Activated CD4-positive, alpha-beta memory T cell treated with anti-CD3 and anti-CD28 coated beads, Interleukin-2, amount 10 ng/mL, durations not matched to agents 7 days and 5 days (primary cell): ENCODE measurements at places on chromosomes 7 and 10. TPM values are rescaled to one million over a fixed set of nuclear protein-coding genes. Genes with fewer than 3 reads are reported as not detected.
A peak's percentile ranks its signal among the peaks of the same experiment; 100 is the strongest.

DNA sequence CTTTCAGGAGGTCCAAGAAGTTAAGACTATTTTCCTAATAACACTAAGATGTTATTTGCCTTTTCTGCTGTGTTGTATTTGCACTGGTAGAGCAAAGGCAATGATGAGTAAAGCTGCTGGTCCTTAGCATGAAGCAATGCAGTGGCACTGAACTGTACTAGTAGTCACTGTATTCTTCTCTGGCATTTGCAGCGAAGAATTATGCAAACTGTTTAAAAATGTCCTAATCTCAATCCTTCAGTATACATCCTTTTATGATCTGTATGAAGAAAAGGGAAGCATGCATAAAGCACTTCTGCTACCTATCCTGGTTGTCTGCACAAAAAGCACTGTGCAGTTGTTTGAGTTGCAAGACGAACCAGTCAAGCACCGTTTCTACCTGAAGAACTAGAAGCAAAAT lies 20.4 kb downstream of the IGF2BP3 start:
- no peaks in the 10 kb centered on the region for H3K4me1 ChIP-seq
- H3K27ac ChIP-seq = no peak overlapping the region
- no peaks in the 10 kb centered on the region for H3K36me3 ChIP-seq
- H3K27me3 ChIP-seq = peaks cover 33% of the 10 kb centered on the region
- no peak for DNase-seq

GRCh38 chr7:73869011-73869798 lies 8.2 kb downstream of the TMEM270 start:
- DNase-seq = no peak
- H3K27me3 ChIP-seq = no peaks in the 10 kb centered on the region
- H3K4me1 ChIP-seq = no peaks in the 10 kb centered on the region
- H3K27ac ChIP-seq = no peak overlapping the region
- no peaks in the 10 kb centered on the region for H3K36me3 ChIP-seq

DNA sequence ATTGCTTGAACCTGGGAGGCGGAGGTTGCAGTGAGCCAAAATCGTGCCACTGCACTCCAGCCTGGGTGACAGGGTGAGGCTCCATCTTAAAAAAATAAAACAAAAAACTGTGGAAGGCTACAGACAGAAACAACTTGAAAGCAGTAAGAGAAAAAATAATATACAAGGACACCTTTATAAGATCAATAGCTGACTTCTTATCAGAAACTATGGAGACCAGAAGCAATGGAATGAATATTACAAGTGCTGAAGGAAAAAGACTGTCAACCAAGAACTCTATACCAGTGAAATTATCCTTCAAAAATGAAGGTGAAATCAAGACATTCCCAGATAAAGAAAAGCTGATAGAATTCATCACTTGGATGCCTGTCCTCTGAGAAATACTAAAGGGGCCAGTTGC lies 49.0 kb downstream of the RBAK start:
- no peak overlapping the region for H3K27ac ChIP-seq
- H3K36me3 ChIP-seq = peaks cover 4% of the 10 kb centered on the region
- H3K27me3 ChIP-seq = peaks cover under 1% of the 10 kb centered on the region
- H3K4me3 ChIP-seq = no peak overlapping the region

- H3K27ac ChIP-seq = no peak overlapping the region
- DNase-seq = no peak
- H3K4me3 ChIP-seq = no peak overlapping the region
- no peaks in the 10 kb centered on the region for H3K4me1 ChIP-seq
- no peaks in the 10 kb centered on the region for H3K36me3 ChIP-seq
Measured at GRCh38 chr10:34528320-34528719, 286.8 kb downstream of the PARD3 start.

The PGAM2 gene
- total RNA-seq = not detected

The ZNF853 gene
- 0.23 TPM for total RNA-seq

- H3K27ac ChIP-seq = no peak overlapping the region
- H3K27me3 ChIP-seq = peaks cover 13% of the 10 kb centered on the region
- H3K36me3 ChIP-seq = no peaks in the 10 kb centered on the region
- no peak overlapping the region for H3K4me3 ChIP-seq
- DNase-seq = no peak
- H3K4me1 ChIP-seq = no peaks in the 10 kb centered on the region
Measured at GRCh38 chr7:29077854-29078253, 68.5 kb downstream of the CPVL start.

DNA sequence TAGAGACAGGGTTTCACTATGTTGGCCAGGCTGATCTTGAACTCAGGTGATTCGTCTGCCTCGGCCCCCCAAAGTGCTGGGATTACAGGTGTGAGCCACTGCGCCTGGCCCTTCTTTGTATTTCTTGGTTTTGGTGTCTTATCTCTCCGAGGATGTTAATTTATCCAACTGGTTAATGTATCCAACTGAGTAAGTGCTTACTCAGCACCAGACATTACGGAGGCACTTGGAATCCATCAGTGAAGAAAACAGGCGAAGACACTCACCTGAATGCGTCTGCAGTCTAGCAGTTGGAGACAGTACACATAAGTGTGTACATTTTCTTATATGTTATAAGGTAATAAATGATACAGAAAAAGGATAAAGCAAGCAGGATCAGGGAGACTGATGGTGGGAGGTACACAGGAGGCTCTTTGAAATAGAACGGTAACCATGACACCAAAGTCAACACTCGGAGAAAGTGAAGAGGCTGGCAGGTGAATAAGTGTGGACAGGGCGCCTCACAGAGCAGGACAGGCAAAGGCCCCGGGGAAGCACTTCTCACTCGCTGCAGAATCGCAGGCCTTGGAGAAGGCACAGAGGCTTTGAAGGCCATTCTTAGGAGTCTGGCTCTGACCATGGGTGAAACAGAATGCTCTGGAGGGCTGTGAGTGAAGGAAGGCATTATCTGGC lies 73.1 kb downstream of the LANCL2 start:
- H3K4me1 ChIP-seq = no peaks in the 10 kb centered on the region
- H3K36me3 ChIP-seq = no peaks in the 10 kb centered on the region
- H3K27me3 ChIP-seq = no peaks in the 10 kb centered on the region
- DNase-seq = no peak
- H3K27ac ChIP-seq = no peak overlapping the region

The RSU1 gene
- total RNA-seq = 74.3 TPM

The GATA3 gene
- 112 TPM for total RNA-seq

DNA sequence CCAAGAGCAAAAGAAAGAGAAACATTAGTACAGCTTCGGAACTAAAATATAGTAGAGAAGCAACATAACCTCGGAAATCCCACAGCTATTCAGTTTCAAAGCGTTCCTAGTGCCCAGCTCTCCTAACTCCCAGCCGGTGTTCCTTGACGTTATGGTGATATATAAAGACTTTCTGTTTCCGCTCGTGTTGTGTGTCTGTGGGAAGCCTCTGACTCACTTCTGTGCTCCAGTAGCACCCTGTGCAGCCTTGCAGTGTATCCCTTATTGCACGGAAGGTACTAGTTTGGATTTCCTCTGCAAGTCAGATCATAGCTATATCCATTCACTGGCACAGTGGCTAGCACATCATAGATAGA lies 535 bp downstream of the ASAH2B start:
- peak; percentile 38 for DNase-seq
- H3K4me3 ChIP-seq = peak overlapping the region; percentile 89
- peaks cover 7% of the 10 kb centered on the region for H3K27me3 ChIP-seq

- H3K27ac ChIP-seq = no peak overlapping the region
- DNase-seq = no peak
- peaks cover 36% of the 10 kb centered on the region for H3K27me3 ChIP-seq
- H3K36me3 ChIP-seq = no peaks in the 10 kb centered on the region
- H3K4me1 ChIP-seq = peaks cover 5% of the 10 kb centered on the region
Measured at GRCh38 chr10:75291805-75292204, 56.0 kb upstream of the COMTD1 start.

DNA sequence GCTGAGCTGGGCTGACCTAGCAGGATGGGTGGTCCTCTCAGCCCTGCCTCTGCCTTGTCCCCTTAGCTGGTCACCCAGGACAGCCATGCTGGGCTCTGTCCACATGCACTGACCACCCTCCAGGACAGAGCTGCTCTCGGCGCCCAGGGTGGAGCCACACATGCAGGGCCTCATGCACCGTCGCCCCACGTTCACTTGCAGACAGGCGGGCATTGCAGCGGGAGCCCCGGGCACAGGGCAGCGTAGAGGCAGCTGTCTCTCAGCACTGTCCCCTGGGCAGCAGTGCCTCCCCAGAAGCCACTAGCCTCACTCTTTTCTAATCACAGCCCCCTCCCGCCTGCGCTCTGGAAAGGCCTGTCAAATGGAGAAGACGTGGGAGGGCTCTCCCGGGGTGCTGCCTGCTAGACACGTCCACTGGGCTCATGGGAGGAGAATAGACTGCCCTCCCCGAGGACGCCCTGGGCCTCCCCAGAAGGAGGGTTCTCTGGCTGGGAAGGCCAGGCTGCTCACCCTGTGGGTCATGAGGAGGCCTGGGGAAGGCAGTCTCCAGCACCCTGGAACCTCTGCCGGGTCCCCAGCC lies 37.4 kb downstream of the YKT6 start:
- no peak for DNase-seq
- H3K27me3 ChIP-seq = no peaks in the 10 kb centered on the region
- no peaks in the 10 kb centered on the region for H3K4me1 ChIP-seq
- no peak overlapping the region for H3K27ac ChIP-seq
- H3K36me3 ChIP-seq = no peaks in the 10 kb centered on the region

DNA sequence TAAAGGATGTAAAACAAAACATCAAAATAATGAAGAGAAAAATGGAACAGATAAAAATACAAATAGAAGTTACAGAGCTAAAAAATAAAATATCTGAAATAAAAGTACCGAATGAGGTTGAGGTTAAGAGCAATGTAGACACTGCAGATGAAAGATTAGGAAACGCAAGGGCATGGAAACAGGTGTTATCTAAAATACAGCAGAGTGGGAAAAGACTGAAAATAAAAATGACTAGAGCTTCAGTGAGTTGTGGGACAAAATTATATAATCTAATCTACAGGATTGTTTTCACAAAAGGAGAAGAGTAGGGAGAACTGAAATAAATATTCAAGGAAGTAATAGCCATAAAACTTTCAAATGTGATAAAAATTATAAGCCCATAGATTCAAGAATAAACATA lies 123.8 kb downstream of the PTEN start:
- no peak overlapping the region for H3K4me3 ChIP-seq
- H3K4me1 ChIP-seq = no peaks in the 10 kb centered on the region
- H3K36me3 ChIP-seq = no peaks in the 10 kb centered on the region
- DNase-seq = no peak

The GJD4 gene
- total RNA-seq = not detected

DNA sequence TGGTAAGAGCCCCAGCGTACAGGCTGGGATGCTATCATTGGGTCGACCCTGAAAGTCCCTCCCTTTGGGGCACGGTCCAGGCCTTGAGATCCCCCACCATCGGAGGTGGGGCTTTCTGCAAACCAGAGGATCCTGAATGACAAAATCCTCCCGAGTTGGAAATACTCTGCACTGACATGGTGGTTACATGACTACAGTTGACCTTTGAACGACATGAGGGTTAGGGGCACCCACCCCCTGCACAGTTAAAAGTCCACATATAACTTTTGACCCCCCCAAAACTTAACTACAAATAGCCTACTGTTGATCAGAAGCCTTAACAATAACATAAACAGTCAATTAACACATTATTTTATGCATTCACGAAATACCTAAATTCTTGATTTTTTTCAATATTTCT lies 13.1 kb downstream of the HSPA12A start:
- H3K36me3 ChIP-seq = no peaks in the 10 kb centered on the region
- H3K4me3 ChIP-seq = no peak overlapping the region
- DNase-seq = no peak
- H3K27me3 ChIP-seq = peaks cover 9% of the 10 kb centered on the region
- peaks cover 8% of the 10 kb centered on the region for H3K4me1 ChIP-seq
- H3K27ac ChIP-seq = no peak overlapping the region

DNA sequence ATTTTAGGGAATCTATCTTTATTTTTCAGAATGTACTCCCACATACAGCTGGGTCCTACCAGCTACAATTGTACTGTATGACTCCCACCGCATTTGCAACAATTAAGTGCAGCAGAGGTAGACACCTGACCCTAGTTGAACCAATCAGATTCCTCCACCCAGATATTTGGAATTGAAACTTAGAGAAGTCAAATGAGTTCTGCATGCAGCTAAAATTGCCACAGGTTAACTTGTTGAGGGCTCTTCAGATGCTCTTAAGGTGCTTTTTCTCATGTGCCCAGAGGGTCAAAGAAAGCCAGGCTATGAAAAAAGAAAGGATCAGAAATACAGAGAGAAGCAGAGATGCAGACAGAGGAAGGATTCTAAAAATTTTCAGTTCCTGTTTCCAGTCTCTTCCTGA lies 68.0 kb upstream of the TES start:
- H3K4me3 ChIP-seq = no peak overlapping the region
- no peak overlapping the region for H3K27ac ChIP-seq
- DNase-seq = no peak
- H3K27me3 ChIP-seq = no peaks in the 10 kb centered on the region
- H3K4me1 ChIP-seq = peaks cover 46% of the 10 kb centered on the region

The DGKI gene
- 0.53 TPM for total RNA-seq

The LRGUK gene
- total RNA-seq = 0.15 TPM

The INHBA gene
- total RNA-seq = not detected

DNA sequence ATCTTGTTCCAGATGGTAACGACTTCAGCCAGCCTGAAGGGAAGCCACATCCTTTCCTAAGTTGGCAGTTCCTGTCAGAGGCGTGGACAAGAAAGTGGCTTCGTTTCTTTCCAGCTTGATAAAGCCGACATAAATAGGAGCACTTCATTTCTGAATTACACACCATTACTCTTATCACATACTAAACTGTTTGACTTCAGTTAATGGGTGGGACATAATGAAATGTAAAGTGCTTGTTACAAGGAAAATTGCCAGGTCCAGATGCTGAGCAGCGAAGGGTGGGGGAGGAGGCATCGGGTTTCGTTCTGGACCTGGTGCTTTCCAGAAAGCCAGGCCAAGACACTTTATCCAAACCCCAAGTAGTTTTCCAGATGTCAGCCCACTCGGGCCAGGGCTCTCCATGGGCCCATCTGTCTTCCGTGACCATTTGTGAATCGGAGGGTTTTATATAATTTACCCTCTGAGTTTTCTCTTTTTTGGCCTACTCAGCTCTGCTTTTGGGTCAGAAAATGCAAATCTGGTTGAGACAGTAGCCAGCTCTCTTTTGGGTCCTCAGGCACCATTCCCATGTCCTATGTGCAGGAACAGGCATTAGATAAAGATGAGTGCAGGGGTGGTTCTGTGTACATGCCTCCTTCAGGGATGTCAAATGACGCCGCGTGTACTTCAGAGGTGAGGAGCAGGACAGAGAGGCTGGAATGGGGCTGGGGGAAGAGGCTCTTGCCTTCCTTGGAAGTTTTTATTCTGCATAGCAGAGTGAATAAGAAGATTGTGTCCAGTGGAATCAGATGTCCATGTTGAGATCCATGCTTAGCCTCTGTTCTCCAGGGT lies 90.2 kb downstream of the TACC2 start:
- no peak overlapping the region for H3K4me3 ChIP-seq
- no peaks in the 10 kb centered on the region for H3K36me3 ChIP-seq
- no peaks in the 10 kb centered on the region for H3K4me1 ChIP-seq

GRCh38 chr10:69241575-69241974 lies 21.4 kb downstream of the HKDC1 start:
- H3K27ac ChIP-seq = no peak overlapping the region
- DNase-seq = no peak
- H3K4me3 ChIP-seq = no peak overlapping the region
- H3K27me3 ChIP-seq = no peaks in the 10 kb centered on the region

The NUTM2A gene
- total RNA-seq = 0.15 TPM
